ENCODE measurements at places on chromosomes 13 and 19.

- H3K27ac ChIP-seq, result no peak overlapping the region
- DNase-seq, result peak; percentile 40
- H3K36me3 ChIP-seq, result peaks cover 7% of the 10 kb centered on the region
- no peaks in the 10 kb centered on the region for H3K27me3 ChIP-seq
- H3K4me3 ChIP-seq, result no peak overlapping the region
Observed at GRCh38 chr13:100176801-100177400, 88.0 kb downstream of the PCCA start.

DNA sequence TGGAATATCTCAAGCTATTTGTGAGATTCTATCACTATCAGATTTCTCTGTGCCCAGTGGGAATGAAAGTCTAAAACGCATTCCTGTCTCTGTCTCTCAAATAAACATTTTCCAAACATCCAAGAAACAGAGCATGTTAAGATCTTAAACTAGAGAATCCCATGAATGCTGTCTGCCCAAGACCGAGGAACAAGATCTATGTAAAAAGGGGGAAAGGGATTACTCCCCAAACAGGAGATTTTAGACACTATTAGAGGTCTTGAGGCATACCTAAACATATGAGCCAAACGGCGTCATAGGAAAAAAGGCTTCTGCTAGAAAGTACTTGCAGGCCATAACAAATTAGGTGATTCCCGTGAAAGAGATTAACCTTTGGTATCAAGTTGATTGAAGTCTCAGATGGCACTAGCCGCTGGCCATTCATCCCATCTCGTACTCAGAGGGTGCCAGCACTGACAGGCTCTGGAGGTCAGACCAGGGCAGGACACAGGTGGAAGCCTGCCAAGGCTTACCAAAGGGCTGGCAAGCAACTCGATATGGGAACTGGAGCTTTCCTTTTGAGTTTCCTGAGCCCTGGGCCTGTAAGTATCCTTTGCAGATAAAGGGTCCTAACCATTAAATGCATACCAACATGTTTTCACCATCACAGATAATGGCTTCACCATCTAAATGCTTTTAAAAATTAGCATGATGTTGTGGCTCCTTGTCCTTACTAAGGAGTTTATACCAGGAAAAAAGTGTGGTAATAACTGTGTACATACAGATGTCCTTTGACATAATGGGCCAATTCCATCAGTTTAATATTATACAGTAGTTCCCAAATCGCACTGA is 225.2 kb downstream of the FOXO1 start:
- H3K36me3 ChIP-seq, result no peaks in the 10 kb centered on the region
- H3K27me3 ChIP-seq, result no peaks in the 10 kb centered on the region
- peak; percentile 29 for DNase-seq
- H3K4me1 ChIP-seq, result peaks cover 14% of the 10 kb centered on the region

DNA sequence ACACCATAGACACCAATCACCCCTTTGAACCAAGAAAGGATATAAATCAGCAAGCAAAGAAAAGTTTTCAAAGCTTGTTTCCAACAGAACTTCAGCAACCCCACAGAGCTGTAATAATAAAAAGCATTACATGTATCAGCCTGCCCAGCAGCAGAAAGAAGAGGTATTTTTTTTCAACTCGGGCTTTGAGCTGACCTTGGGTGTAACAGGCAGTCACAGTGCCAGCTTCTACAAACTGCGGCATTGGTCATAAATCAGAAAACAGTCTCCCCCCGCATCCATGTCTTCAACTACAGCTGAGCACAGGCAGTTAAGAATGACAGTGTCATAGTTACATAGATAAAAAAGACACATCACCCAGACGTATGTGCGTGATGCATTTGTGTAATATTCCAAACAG is 671.0 kb upstream of the SLITRK1 start:
- H3K4me3 ChIP-seq, result no peak overlapping the region
- DNase-seq, result no peak
- no peaks in the 10 kb centered on the region for H3K4me1 ChIP-seq
- no peak overlapping the region for H3K27ac ChIP-seq

DNA sequence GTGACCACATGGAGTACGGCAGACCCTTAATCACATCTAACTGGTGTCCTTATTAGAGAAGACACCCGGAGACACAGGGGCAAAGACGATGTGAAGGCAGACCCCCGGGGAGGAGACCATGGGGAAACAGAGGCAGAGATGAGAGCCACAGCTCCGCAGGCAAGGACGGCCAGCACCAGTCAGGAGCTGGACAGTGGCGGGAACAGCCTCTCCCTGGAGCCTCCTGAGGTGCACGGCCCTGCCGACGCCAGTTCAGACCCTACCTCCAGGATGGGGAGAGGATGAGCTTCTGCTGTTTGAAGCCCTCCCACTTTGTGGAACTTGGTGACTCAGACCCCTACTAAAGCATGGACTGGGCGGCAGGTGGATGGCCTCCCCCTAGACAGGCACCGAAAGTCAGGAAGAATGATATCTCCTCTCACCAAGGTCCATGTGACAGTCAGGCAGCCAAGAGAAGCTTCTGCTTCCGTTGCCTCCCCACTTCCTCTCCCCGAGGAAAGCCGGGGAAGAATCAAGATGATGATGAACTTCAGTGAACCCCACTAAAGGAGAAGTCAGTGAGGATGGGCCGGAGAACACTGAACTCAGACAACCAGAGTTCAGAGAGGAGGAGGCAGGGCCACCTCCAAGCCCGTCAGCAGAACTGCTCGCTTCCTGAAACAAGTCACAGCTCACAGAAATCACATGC is 25.4 kb downstream of the RAB20 start:
- peaks cover 13% of the 10 kb centered on the region for H3K4me1 ChIP-seq
- no peaks in the 10 kb centered on the region for H3K36me3 ChIP-seq
- no peak overlapping the region for H3K4me3 ChIP-seq
- H3K27ac ChIP-seq, result no peak overlapping the region

GRCh38 chr13:70723732-70724131 is 615.5 kb upstream of the KLHL1 start:
- no peaks in the 10 kb centered on the region for H3K36me3 ChIP-seq
- DNase-seq, result no peak
- H3K27me3 ChIP-seq, result no peaks in the 10 kb centered on the region
- no peak overlapping the region for H3K27ac ChIP-seq

- no peak overlapping the region for H3K4me3 ChIP-seq
- H3K36me3 ChIP-seq, result no peaks in the 10 kb centered on the region
- H3K27me3 ChIP-seq, result no peaks in the 10 kb centered on the region
Observed at GRCh38 chr19:14146789-14147216, 10.4 kb upstream of the ASF1B start.

- DNase-seq, result no peak
- no peaks in the 10 kb centered on the region for H3K36me3 ChIP-seq
- no peak overlapping the region for H3K4me3 ChIP-seq
- H3K4me1 ChIP-seq, result no peaks in the 10 kb centered on the region
- no peak overlapping the region for H3K27ac ChIP-seq
Observed at GRCh38 chr19:29371251-29372090, 154.3 kb upstream of the VSTM2B start.

DNA sequence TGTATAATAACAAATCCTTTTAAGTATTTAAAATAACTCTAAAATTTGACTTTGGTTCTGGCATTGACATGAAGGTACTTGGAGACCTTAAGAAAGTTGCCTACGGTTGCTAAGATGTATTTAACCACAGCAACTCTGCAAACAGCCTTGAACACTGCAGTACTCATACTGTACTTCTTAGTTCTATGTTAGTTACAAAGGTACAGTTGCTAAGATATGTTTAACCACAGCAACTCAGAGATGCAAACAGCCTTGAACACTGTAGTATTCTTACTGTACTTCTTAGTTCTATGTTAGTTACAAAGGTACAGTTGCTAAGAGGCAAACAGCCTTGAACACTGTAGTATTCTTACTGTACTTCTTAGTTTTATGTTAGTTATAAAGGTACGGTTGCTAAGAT is 268.3 kb upstream of the MIR17HG start:
- H3K4me3 ChIP-seq, result no peak overlapping the region
- no peak overlapping the region for H3K27ac ChIP-seq
- no peaks in the 10 kb centered on the region for H3K4me1 ChIP-seq
- no peaks in the 10 kb centered on the region for H3K27me3 ChIP-seq

GRCh38 chr13:57865600-57866294 is 234.2 kb downstream of the PCDH17 start:
- no peaks in the 10 kb centered on the region for H3K36me3 ChIP-seq
- no peaks in the 10 kb centered on the region for H3K4me1 ChIP-seq
- no peak for DNase-seq
- H3K27ac ChIP-seq, result no peak overlapping the region

DNA sequence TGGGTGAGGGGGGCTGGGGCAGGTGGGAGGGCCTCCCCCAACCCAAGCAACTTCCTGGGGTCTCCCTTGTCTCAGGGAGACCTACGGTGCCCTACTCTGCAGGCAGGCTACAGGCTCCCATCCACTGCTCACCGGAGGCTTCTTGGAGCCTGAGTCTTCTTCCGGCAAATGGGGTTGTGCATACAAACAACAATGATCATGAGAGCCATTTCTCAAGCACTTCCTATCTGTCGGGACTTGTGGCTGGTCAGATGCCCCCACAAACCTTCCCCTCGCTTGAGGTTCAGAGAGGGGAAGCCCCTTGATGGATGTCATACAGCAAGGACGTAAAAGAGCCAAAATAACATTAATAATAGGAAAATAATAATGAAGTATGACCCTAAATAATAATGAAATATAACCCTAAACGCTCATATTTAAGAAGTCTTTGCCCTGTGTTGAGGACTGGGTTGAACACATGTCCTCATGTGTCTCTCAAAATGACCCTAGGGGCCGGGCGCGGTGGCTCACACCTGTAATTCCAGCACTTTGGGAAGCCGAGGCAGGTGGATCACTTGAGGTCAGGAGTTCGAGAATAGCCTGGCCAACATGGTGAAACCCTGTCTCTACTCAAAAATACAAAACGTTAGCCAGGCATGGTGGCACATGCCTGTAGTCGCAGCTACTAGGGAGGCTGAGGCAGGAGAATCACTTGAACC is 727 bp downstream of the CD37 start:
- DNase-seq, result no peak
- H3K4me1 ChIP-seq, result peaks cover 16% of the 10 kb centered on the region
- H3K36me3 ChIP-seq, result peaks cover 5% of the 10 kb centered on the region
- no peaks in the 10 kb centered on the region for H3K27me3 ChIP-seq

DNA sequence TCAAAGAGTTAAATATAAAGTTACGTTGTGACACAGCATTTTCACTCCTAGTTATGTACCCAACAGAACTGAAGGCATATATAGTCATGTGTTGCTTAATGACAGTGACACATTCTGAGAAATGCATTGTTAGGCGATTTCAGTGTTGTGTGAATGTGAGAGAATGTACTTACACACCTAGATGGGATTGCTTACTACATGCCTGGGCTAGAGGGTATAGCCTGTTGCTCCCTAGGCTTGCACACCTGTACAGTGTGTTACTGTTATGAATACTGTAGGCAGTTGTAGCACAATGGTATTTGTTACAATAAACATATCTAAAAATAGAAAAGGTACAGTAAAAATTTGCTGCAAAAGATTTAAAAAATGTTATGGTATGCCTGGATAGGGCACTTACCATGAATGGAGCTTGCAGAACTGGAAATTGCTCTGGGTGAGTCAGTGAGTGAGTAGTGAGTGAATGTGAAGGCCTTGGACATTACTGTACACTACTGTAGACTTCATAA is 89.2 kb downstream of the DHRS12 start:
- H3K36me3 ChIP-seq, result no peaks in the 10 kb centered on the region
- DNase-seq, result no peak
- H3K4me1 ChIP-seq, result peaks cover 4% of the 10 kb centered on the region
- no peaks in the 10 kb centered on the region for H3K27me3 ChIP-seq
- H3K4me3 ChIP-seq, result no peak overlapping the region

DNA sequence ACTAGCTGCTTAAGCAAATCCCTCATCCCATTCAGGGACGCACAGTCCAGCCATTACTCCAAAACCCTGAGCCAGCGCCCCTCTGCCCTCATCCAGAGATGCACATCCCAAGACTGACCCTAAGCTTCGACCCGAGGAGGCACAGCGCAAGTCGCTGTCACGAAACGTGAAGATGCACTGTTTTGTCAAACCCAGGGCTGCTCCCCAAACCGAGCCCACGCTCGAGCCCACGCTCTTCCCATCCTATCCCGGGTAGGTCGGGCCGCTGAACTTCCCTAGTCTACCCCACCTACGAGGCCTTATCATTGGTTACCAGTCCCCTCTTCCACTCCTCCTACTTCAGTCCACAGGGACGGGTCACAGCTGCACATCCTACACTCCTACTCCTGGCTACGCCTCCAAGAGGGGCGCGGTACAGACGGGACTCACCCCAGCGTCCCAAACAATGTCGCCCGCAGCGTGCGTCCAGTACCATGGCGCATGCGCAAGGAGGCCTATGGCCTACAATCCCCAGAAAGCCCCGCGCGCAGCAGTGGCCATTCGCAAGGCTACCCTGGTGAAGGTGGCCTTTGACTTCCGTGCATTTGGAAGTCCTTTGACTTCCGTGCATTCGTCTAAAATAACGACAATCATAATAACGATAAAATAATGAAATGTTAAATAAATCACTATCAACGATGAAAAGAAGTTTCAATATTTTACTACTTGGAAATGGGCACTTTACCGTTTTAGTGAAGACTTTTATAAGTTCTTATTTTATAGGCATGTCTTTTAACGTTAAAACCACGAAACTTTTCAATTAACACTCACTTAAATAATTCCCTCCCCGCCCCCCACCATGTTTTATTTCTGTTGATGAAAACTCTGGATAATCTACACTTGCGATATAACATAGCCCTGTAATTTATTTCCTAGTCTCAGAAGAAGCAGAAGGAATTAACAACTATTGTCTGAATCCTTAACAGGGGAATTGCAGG is at the start of gene ZNF285:
ZNF285 (minus strand) TSS at position 470 of the 977 bp plus-strand sequence. CDS start 4,395 bp downstream, outside the sequence.
- peak within 1 kb of the TSS; percentile 15 for H3K27ac ChIP-seq
- no peaks in the 10 kb centered on the region for H3K27me3 ChIP-seq
- H3K4me3 ChIP-seq, result peak within 1 kb of the TSS; percentile 53
- DNase-seq, result peak; percentile 97
- H3K36me3 ChIP-seq, result no peaks in the 10 kb centered on the region
- H3K4me1 ChIP-seq, result no peaks in the 10 kb centered on the region

DNA sequence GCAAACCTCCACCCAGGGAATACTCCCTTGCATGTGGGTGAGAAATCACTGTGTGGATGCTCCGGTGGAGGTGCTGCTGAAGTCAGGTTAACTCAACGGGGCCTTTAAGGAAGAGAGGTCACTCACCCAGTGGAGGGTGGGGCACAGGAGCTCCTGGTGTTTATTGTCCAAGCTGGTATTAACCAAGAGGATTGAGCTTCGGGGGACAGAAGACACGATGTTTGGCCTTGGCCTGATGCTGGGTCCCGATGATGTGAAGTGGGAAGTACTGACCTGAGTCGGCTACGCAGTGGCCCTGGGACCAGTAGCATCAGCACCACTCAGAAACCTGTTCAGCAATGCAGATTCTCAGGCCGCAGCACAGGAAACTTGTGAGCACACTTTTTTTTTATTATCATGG is 85.7 kb upstream of the WASF3 start:
- H3K27me3 ChIP-seq, result no peaks in the 10 kb centered on the region
- no peaks in the 10 kb centered on the region for H3K36me3 ChIP-seq
- DNase-seq, result no peak

- H3K4me1 ChIP-seq, result no peaks in the 10 kb centered on the region
- H3K27me3 ChIP-seq, result no peaks in the 10 kb centered on the region
- H3K27ac ChIP-seq, result no peak overlapping the region
- no peak overlapping the region for H3K4me3 ChIP-seq
- no peak for DNase-seq
- no peaks in the 10 kb centered on the region for H3K36me3 ChIP-seq
Observed at GRCh38 chr13:29454931-29455481, 140.5 kb downstream of the SLC7A1 start.

- H3K27me3 ChIP-seq, result no peaks in the 10 kb centered on the region
- no peak overlapping the region for H3K4me3 ChIP-seq
- DNase-seq, result no peak
- peak overlapping the region; percentile 92 for H3K27ac ChIP-seq
Observed at GRCh38 chr19:40721936-40722661, 5.2 kb downstream of the ITPKC start.

GRCh38 chr13:45602183-45603170 is 13.1 kb downstream of the ERICH6B start:
- H3K36me3 ChIP-seq, result no peaks in the 10 kb centered on the region
- no peak for DNase-seq
- H3K4me1 ChIP-seq, result no peaks in the 10 kb centered on the region
- H3K4me3 ChIP-seq, result no peak overlapping the region
- no peak overlapping the region for H3K27ac ChIP-seq

Data from lung (tissue), 17 donors.